ENCODE measurements at places on chromosomes 12 and 14.

GRCh38 chr12:47650469-47650868 lies 55.4 kb downstream of the RPAP3 start:
- DNase-seq: no peak

DNA sequence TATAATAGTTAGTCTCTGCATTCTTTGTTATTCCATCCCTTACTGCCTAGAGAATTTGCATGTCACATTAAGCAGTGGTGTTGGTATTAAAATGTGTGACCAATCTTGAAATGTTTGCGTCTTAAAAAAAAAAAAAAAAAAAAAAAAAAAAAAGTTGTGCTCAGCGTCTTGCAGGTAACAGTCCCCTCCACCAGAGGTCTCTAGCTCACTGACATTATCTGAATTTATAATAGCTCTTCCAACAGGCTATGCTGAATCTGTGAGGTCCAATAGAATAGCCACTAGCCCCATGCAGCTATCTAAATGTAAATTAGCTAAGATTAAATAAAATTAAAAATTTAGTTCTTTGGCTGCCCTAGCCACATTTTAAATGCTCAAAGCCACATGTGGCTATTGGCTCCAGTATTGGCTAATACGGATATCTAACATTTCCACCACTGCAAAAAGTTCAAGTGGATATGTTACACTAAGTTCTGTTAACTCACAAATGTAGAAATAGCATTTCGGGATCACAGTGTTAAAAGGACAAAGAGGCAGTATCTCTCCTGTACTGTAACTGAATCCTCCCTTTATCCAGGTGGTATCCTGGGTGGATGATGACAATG lies 28.7 kb downstream of the NKX2-8 start:
- DNase-seq: no peak

DNA sequence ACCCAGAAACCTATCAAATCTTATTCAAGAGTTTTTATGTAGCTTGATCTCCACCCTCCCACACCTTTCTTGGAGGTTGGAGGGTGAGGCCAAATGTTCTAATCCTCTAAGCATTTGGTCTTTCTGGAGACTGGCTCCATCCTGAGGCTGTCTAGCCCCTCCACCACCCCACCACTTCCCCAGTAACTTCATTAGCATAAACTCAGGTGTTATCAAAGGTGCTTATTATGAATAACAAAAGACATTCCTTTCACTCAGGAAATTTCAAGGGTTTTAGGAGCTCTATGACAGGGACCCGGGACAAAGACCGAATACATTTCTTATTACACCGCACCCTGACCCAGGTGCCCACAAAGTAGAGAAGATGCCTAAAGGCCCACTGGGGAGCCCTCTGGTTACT lies 2.8 kb upstream of the TMEM229B start:
- DNase-seq: no peak

- no peak for DNase-seq
Measured at GRCh38 chr14:21825149-21825743, 151.6 kb upstream of the OR4E1 start.

- DNase-seq: no peak
Measured at GRCh38 chr14:76651410-76652055, 109.7 kb upstream of the VASH1 start.

Measured in C1 segment of cervical spinal cord (tissue), 14 donors.